ENCODE measurements at places on chromosomes 5 and 9.

- DNase-seq: no peak
These were observed 152.5 kb downstream of the RNF180 start for GRCh38 chr5:64318175-64318574.

DNA sequence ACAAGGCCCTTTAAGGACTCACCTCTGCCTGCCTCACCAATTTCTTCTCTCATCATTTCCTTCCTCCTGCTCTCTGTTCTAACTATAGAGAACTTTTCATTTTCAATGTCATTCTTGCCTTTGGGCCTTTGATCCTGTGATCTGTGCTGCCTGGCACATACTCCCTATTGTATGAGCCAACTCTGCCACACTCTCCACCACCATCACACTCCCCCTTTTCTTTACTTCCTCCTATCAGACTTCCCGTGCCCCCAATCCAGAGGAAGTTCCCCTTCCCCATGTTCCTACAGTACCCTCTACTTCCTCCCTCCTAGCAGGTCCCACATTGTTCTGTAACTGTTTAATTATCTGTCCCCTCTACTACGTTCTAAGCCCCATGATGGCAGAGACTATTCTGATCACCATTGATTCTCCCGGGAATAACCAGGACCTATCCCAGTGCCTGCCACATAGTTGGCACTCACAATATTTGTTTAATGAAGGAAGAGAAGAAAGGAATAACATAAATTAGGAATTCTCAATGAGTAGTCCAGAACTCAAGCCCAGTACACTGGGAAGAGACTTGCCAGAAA lies 27.5 kb downstream of the ADAM19 start:
- DNase-seq: no peak

GRCh38 chr9:78441822-78442431 lies 145.0 kb downstream of the PSAT1 start:
- DNase-seq: no peak

DNA sequence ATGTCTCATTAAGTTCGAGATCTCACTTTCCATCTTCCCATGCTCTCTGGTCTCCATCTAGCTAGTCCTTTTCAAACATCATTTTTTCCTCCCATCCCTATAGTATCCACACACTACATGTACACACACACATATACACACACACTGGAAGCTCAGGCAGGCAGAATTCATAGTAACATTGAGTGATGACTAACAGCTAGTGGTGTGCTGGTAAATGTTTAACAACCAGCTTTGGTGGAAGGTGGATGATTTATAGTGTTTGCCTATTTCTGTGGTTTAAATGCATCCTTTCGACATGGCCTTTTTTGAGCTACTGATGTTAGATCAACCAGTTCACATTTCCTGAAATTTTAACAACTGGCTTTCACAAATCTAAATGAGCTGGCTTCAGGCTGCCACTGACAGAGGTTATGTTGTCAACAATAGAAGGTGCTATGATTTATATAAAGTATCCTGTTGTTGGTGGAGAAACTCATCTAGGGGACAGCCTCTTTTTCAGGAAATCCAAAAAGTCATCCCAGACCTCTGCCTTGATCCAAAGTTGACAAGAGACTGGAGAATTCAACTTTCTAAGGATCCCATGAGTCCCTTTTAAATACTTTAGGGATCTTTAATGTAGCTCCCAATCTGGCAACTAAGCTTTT lies 117.8 kb downstream of the CCDC192 start:
- no peak for DNase-seq

DNA sequence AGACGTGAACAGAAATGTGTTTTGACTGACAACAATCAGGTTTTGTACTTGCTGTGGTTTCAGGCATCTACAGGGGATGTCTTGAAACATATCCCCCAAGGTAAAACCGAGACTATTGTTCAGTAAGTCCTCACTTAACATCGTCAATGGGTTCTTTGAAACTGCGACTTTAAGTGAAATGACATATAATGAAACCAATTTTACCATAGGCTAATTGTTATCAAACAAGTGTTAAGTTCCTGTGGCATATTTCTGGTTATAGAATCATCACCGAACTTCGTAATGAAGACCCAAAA lies 16.4 kb upstream of the OMD start:
- DNase-seq: no peak

DNA sequence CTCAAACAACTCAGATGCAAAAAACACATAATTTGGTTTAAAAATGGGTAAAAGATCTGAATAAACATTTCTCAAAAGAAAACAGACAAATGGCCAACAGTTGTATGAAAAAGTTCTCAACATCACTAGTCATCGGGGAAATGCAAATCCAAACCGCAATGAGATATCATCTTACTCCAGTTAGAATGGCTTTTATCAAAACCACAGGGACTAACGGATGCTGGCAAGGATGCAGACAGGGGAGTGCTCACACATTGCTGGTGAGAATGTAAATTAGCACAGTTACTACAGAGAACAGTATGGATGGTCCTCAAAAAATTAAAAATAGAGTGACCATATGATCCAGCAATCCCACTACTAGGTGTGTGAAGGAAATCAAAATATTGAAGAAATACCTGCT lies 589.1 kb upstream of the ADAMTS16 start:
- no peak for DNase-seq

- DNase-seq: no peak
These were observed 19.0 kb upstream of the BARX1 start for GRCh38 chr9:93974151-93974550.

GRCh38 chr5:72096602-72097188 lies 10.6 kb upstream of the MAP1B start:
- DNase-seq: peak; percentile 55

- no peak for DNase-seq
These were observed 371.4 kb downstream of the TMEM232 start for GRCh38 chr5:110354915-110355644.

DNA sequence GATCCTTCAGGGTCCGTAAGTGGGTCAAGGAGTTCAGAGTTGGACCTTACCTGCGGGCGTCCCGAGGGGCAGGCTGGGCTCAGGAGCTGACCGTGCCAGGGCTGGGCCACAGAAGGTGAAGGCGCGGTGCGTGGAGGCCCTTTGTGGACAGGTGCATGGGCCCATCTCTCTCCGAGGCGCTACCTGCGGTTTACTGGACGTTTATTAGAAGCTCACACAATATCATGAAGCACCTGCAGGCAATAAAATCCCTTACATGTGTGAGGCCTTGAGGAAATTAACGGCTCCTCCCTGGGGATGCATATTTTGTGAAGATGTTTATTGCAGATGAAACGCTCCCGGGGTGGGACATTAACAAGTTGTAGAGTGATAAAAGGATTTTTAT lies 79.8 kb upstream of the LMX1B start:
- DNase-seq: no peak

- DNase-seq: peak; percentile 12
These were observed 53.9 kb upstream of the TNFAIP8 start for GRCh38 chr5:119301906-119302305.

DNA sequence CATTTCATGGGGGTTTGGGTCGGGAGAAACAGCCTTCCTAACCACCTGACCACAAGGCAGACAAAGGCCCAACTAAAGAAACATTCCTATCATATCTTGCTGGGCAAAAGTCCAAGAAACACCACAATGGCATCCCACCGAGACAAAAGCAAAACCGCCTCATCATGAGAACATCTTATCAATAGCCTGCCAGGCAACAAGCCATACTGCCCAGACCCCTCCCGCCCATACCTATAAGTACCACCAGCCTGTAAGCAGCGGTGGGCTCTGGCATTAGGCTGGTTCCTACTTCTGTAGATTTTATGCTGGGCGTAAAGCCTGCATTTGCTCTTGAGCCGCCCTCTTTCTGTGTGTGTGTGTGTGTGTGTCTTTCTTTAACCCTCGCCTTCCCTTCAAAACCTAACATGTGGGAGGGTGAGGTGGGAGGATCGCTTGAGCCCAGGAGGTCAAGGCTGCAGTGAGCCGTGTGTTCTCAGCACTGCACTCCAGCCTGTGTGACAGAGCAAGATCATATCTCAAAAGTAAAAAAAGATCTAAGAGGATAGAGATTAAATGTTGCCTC lies 56.9 kb downstream of the PDE6A start:
- peak; percentile 29 for DNase-seq

DNA sequence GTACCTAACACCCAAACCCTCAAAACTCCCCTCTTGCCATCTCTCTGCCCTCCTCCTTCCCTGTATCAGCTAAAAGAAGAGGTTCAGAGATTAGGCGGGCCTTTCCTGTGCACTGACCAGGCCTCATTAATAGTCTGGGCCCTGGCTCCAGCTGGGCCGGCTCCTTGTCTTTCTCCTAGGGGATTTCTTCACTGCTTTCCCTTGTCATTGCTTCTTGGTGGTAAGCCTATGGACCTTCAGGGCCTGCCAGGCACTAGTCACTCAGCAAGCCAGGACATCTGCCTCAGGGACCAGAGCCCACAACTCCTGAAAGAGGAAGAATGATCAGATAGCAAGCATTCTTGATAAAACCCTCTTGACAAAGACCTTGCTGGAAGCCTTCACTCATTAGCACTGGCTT lies 50.9 kb downstream of the MRRF start:
- no peak for DNase-seq

DNA sequence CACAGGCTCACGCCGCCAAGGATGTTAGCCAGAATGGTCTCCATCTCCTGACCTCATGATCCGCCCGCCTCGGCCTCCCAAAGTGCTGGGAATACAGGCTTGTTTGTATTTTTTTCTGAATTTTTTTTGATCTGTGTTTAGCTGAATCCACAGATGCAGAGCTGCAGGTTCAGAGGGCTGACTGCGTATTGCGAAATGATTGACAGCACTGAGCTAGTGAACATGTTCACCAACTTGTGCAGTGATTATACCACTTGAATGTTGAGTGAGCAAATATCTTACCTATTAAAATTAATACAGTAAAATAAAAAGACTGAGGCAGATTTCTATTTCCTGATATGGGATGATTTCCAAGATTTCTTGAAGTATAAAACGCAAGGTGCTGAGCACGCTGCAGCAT lies 123.1 kb upstream of the PHYKPL start:
- no peak for DNase-seq

GRCh38 chr5:37787742-37788141 lies 52.1 kb downstream of the GDNF start:
- no peak for DNase-seq

- no peak for DNase-seq
These were observed 2.8 kb downstream of the PURA start for GRCh38 chr5:140116716-140117115.

GRCh38 chr9:33329117-33329563 lies 38.8 kb downstream of the NFX1 start:
- DNase-seq: peak; percentile 78

DNA sequence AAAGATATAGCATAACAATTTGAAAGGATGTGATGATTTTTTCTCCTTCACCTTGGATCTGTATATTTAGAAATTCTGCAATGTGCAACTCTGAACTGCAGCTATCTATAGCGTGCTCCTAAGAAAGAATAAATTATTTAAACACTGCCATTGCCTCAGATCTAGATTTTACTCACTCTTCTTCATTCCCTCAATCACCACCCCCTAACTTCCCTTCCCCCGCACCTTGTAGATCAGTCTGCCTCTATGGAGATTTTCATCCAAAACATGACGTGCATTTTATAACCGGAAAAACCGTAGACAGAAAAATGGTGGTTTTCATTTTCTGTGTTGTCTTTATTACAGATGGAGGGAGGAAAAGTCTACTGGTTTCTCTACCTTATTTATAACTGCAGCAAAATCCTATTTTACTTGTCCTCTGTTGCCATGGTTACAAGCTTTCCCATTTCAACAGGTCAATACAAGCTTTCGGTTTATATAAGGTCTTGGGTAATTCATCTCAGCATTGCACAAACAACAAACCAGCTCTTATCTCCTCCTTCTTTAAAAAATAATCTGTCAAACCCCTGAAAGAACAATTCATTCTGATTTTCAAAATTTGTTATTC lies 480.0 kb downstream of the TAF11L14 start:
- DNase-seq: no peak

DNA sequence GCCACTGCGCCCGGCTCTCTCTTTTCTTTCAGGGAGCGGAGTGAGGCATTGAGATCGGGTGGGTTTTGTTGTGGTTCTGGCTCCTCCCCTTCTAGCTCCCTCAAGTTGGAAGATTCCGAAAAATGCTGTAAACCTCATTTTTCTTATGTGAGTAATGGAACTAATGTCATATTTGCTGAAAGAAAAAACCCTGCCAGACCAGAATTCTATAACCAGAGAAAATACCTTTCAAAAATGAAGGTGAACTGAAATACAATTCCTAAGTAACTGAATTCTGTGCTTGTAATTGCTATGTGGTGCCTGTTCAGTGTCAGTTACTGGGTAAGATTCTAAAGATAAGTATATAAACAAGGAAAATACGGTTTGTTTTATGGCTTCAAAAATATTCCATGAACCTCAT lies 30.9 kb upstream of the CDK20 start:
- peak; percentile 63 for DNase-seq

DNA sequence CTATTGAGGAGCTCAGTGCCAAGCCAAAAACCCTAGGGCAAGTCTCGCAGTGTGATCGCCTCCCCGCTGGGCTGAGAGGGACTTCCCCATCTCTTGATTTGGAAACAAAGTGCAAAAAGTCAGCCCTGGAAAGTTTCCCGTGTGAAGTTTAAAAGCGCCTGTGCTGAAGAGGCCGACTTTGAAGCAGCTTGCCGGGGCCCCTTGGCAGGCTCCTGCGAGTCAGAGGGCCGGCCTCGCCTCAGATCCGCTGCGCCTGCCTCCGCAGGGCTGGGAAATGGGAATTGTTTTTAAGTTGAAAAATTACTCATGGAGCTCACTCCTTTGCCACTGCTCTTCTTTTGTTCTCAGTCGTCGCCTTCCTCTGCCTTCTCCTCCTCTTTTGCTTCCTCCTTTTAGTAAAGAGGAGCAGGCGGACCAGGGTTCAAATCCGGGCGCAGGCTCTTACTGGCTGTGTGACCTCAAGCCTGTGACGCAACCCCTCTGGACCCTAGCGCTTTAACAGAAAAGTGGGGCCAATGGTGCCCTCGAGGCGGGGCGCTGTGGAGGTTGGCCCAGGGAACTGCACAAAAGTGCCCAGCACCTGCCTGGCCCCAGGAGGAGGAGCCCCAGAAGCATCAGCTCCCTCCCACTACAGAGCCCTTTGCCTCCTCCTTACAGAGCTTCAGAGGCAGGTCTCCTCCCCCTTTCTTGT lies 14.7 kb upstream of the LHX2 start:
- DNase-seq: no peak

- DNase-seq: no peak
These were observed 16.3 kb downstream of the BRD3OS start for GRCh38 chr9:134041649-134041962.

- no peak for DNase-seq
These were observed 738.2 kb downstream of the BRINP1 start for GRCh38 chr9:118630931-118631595.

DNA sequence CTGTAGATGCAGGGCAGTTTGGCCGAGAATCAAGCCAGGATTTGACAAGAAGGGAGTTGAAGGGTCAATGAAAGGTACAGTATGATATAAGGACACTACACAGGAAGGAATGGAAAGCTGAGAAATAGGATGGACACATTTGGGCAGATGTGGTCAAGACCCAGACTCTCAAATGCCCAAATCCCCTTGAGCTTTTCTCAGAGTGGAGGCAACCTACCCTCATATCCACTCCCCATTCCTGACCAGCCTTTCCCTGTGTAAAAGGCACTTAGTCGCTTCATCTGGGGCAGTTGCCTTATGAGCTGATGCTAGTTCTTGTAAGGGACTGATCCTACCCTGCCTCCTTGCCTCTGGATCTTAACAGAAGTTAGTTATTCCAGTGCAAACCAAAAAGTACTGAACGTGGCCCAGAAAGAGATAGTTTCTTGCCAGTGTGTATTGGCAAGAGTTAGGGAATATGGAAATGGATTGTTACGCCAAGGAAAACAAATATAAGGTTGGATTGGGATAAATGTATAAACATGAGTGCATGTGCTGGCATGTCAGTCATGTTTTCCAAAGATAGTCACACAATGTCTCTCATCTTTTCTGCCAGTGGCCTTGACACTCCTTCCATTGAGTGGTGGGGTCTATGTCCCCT lies 4.1 kb upstream of the MCCC2 start:
- no peak for DNase-seq

All from AG08395 (cell line).